ENCODE measurements at places on chromosomes 3 and 15. TPM values are rescaled to one million over a fixed set of nuclear protein-coding genes. Genes with fewer than 3 reads are reported as not detected.

SLC6A20 gene
- total RNA-seq, result not detected

POC1A gene
- 39.0 TPM for total RNA-seq

RASGRF1 gene
- total RNA-seq, result not detected

NANOGP8 gene
- not detected for total RNA-seq

ROBO2 gene
- not detected for total RNA-seq

AGBL1 gene
- not detected for total RNA-seq

GHSR gene
- not detected for total RNA-seq

IGDCC3 gene
- total RNA-seq, result not detected

INKA1 gene
- 1.2 TPM for total RNA-seq

MYO5C gene
- total RNA-seq, result 0.69 TPM

KNG1 gene
- not detected for total RNA-seq

TNIK gene
- total RNA-seq, result 32.2 TPM

NEO1 gene
- total RNA-seq, result 8.1 TPM

LRRC31 gene
- not detected for total RNA-seq

BNIP2 gene
- total RNA-seq, result 68.3 TPM

ADCY5 gene
- not detected for total RNA-seq

SLC22A13 gene
- 1.2 TPM for total RNA-seq

UBXN7 gene
- total RNA-seq, result 77.3 TPM

SAMMSON gene
- not detected for total RNA-seq

PPARG gene
- 1.9 TPM for total RNA-seq

ZWILCH gene
- total RNA-seq, result 25.1 TPM

CLDN16 gene
- total RNA-seq, result not detected

FOXB1 gene
- total RNA-seq, result 6.0 TPM

CHRFAM7A gene
- 3.7 TPM for total RNA-seq

SCAANT1 gene
- total RNA-seq, result not detected

LYSMD2 gene
- 22.8 TPM for total RNA-seq

MASP1 gene
- not detected for total RNA-seq

SH3GL3 gene
- 0.19 TPM for total RNA-seq

NTRK3 gene
- total RNA-seq, result 4.2 TPM

CPN2 gene
- not detected for total RNA-seq

DISP2 gene
- 0.19 TPM for total RNA-seq

A4GNT gene
- not detected for total RNA-seq

SQOR gene
- total RNA-seq, result 166 TPM

TBC1D21 gene
- total RNA-seq, result not detected

PYGO1 gene
- not detected for total RNA-seq

C3orf22 gene
- not detected for total RNA-seq

SLC2A2 gene
- total RNA-seq, result not detected

SLC35G2 gene
- total RNA-seq, result 3.7 TPM

CCRL2 gene
- 3.2 TPM for total RNA-seq

GUCA1C gene
- total RNA-seq, result not detected
